Activated B cell treated with CpG ODN at 0.5 μM for 24 hours (primary cell): ENCODE measurements at places on chromosomes 7 and 10.

DNA sequence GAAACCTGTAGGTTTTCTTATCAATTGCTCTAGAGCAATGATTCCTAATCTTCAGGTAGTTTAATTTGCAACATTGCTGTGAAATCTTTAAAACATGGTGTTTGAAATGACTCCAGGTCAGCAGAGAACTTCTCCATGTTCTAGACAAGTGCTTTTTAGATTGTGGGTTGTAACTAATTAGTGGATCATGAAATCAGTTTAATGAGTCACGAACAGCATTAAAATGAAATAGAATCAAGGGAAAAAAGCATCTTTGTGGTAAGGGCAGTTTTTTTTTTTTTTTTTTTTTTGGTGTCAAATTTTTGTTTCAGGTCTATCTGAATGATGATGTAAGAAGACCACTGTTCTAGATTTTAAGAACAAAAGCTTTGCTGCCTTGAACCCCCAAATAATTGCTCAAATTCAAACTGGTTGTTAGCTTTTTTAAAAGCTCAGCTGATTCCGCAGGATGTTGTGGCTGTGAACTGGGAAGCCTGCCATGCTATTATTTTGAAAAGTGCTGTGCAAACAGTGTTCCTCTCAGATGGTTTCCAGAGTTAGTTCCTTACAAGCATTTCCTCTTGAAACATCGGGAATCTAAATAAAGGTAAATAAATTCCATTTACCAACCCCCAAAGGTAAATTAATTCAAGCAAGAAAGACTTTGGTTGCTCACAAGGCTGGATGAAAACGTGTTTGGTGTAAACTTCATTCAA is 13.1 kb upstream of the PDK4 start:
- DNase-seq, result no peak

- no peak for DNase-seq
These were observed 319.0 kb upstream of the NPSR1 start for GRCh38 chr7:34338961-34339526.

GRCh38 chr10:96789571-96790108 is 42.5 kb upstream of the LCOR start:
- DNase-seq, result no peak

- no peak for DNase-seq
These were observed 758 bp downstream of the DPCD start for GRCh38 chr10:101588879-101589278.

DNA sequence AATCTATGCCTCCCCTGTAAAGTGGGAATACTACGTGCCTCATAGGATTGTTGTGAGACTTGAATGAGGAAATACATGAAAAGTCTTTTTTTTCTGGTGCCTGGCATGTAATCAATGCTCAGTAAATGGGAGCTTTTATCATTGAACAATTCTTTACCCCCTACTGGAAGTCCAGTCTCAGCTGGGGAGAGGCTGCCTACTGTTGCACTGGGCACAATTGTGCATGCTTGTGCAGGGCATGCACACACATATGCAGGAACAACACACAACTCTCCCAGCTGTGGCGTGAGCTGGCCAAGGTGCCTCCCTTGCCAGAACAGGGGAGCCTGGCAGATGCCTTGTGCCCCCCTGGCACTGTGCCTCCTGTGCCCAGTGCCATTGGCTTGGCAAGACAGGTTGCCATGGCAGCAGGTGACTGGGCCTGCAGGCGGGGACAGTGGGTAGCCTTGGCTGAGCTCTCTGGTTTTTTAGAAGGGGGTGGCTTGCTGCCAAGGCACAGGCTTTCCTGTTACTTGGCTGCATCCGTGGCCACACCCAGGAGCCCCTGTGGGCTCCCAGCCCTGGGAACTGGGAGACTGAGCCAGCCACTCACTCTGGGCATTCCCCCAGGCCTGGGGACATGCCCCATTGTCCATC is 16.1 kb upstream of the PALD1 start:
- DNase-seq, result no peak

GRCh38 chr7:18896343-18896975 is 221.0 kb downstream of the TWIST1 start:
- DNase-seq, result no peak
